ENCODE measurements at places on chromosomes 7 and 10. TPM values are rescaled to one million over a fixed set of nuclear protein-coding genes. Genes with fewer than 3 reads are reported as not detected.

DNA sequence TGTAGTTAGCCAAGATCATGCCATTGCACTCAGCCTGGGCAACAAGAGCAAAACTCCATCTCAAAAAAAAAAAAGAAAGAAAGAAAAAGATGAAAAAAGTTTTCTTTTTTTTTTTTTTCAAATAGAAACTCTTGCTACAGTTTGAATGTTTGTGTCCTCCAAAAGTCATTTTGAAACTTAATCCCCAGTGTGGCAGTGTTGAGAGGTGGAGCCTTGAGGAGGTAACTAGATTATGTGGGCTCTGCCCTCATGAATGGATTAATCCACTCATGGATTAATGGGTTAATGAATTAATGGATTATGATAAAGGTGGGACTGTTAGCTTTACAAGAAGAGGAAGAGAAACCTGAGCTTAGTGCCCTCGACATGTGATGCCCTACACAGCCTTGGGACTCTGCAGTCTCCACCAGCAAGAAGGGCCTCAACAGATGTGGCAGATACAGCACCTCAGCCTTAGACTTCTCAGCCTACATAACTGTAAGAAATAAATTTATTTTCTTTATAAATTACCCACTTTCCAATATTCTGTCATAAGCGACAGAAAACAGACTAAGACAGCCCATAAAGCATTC is 25.1 kb downstream of the CPEB3 start:
- no peak for DNase-seq

- no peak for DNase-seq
Observed at GRCh38 chr7:91912494-91912893, 28.2 kb upstream of the AKAP9 start.

Gene CALHM2
- 1.6 TPM for total RNA-seq

DNA sequence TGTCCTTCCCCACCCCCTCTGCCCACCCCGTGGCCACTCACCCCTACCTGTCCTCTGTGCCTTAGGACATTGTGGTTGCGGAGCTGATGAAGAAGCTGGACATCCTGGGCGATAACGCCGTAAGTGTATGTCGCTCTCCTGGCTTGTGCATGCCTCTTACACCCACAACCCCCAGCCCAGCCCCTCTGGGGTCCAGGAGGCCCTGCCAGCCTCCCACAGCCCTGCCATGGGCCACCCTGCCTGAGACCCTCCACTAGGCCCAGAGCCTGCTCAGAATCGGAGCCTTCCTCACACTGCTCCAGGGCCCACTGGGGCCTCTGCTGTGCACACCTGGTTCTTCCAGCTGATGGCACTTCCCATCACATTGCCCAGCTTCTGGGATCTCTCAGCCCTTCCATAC is 36.8 kb upstream of the DPYSL4 start:
- no peak for DNase-seq

Gene SYT15B
- not detected for total RNA-seq

DNA sequence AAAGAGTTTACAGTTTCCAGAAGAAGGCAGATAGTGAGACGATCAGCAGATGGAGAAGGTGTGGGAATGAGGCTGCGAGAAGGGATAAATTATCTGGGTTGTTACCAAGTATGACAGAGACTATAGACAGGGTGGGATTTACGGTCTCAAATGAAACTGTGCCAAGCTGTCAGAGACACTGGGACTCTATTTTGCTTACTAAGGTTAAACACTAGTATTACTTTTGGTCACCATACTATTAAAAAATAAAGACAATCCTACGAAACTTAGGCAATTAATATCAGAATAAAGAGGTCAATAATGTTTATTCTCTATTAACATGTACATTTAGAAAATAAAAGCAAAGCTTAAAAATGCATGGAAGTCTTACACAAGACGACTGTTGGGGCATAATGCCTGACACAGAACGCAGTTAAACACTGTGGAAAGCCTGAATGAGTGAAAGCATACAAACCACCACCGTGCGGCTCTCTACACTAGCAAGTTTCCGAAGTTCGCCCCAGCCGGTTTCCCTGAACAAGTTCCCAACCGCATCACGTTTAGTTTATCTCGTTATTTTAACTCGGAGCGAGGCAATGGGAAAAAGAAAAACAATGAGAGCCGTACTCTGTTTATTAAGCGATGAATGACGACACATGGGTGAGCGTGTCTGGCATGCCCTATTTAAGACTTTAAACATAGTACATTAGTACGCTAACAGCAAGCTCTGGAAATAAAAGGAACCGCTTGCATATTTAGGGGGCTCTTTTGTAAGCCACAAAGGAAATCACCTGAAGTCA is 909 bp upstream of the CC2D2B start:
- peak; percentile 42 for DNase-seq

- DNase-seq = no peak
Observed at GRCh38 chr7:42913591-42913990, 1.7 kb upstream of the C7orf25 start.

GRCh38 chr7:151226560-151226874 is 488 bp downstream of the ABCF2 start:
- no peak for DNase-seq

GRCh38 chr10:126070476-126071215 is 174.3 kb downstream of the FANK1 start:
- no peak for DNase-seq

- DNase-seq = no peak
Observed at GRCh38 chr10:28922861-28923260, 245.5 kb downstream of the BAMBI start.

All from frontal cortex (tissue), 4 donors.